Lung (tissue), 17 donors: ENCODE measurements at places on chromosomes 1 and 21. TPM values are rescaled to one million over a fixed set of nuclear protein-coding genes. Genes with fewer than 3 reads are reported as not detected.

- DNase-seq: peak; percentile 53
Measured at GRCh38 chr1:31745096-31745945, 18.8 kb downstream of the ADGRB2 start.

- DNase-seq: peak; percentile 52
Measured at GRCh38 chr1:94036730-94037129, 84.2 kb downstream of the ABCA4 start.

Gene CACNA1E
- total RNA-seq: 1.4 TPM

Gene DCST2
- 1.7 TPM for total RNA-seq

Gene PRDM16
- 21.3 TPM for total RNA-seq

Gene TLCD4
- 18.7 TPM for total RNA-seq

Gene TXLNA
- total RNA-seq: 39.1 TPM
